ENCODE measurements at places on chromosomes 3 and 15.

DNA sequence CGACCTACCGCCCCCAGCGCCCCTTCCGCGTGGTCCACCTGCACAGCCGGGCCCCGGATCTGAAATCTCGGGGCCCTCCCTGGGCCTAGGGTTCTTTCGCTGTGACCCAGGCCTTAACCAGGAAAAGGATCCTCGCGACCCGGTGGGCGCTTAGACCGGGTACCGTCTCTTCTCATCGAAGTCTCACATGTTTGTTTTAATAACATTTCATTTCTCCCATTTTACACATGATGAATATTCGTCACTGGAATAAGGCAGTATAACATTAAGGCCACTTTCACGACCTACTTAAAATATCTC, 277 bp upstream of the DALRD3 start:
- DNase-seq, result no peak

DNA sequence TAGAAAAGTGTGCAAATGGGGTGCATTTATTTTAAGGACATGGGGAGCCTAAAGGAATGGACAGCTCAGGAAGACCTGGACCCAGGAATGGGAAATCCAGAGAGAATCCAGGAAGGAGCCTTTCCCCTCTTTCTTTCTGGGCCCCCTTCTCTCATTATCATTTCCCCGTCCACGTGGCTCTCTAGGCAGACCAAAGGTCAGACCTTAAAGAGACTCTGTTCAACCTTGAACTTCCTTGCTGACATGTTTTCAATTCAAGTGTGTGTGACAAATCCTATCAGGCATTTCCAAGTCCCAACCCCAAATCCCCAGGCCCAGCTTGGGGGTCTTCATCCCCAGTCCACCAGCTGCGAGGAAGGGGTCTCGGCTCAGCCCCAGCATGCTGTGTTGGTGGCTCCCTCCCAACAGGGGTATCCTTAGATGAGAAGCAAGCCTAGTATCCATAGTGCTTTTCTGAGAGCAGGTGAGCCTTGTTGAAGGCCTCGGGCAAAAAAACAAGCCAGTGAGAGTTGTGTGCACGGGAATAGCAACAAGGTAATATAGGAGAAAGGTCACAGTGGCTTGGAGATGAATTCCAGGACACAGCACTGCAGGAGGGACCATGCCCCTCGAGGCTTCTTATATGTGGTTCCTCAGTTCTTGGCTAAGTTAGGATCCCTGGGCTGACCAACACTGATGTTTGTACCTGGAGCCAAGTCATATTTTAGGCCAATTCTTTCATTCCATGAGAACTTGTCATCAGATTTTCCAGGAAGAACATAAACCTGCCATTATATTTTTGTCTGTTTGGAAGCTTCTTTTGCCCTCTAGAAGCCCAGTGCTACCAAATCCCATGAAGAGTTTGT, 130.0 kb downstream of the ASB7 start:
- no peak for DNase-seq

GRCh38 chr3:66825375-66825774, 172.7 kb upstream of the KBTBD8 start:
- DNase-seq, result no peak

DNA sequence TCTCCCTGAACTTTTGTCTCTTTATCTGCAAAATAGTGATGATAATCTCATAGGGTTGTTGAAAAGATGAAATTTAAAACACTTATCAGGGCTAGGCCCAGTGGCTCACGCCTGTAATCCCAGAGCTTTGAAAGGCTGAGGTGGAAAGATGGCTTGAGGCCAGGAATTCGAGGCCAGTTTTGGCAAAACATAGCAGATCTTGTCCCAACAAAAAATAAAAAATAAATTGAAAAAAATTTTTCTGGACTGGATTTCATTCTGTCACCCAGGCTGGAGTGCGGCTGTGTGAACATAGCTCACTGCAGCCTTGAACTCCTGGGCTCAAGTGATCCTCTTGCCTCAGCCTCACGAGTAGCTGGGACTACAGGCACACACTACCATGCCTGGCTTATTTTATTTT, 29.6 kb downstream of the LMLN start:
- no peak for DNase-seq

- DNase-seq, result no peak
These were observed 93.2 kb downstream of the CACNA2D3 start for GRCh38 chr3:54215521-54215920.

DNA sequence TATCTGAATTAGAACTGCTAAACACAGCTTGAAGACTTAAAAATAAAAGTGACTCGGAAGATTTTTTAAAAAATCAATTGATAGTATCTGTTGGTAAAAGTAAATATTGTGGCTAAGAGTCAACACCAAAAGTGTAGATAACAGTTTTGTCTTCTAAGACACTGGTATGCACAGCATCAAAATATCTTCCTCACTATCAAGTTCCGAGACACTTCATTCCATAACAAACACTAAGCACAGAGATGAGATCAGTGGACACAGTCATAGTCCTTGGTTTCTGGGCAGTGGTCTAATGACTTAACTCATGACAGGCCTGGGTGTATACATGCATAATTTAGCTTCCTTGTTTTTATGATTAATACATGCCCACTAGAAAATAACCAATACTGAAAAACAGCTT, 63.2 kb downstream of the PXYLP1 start:
- DNase-seq, result no peak

- DNase-seq, result no peak
These were observed 149.0 kb downstream of the CBLB start for GRCh38 chr3:105719791-105720190.

DNA sequence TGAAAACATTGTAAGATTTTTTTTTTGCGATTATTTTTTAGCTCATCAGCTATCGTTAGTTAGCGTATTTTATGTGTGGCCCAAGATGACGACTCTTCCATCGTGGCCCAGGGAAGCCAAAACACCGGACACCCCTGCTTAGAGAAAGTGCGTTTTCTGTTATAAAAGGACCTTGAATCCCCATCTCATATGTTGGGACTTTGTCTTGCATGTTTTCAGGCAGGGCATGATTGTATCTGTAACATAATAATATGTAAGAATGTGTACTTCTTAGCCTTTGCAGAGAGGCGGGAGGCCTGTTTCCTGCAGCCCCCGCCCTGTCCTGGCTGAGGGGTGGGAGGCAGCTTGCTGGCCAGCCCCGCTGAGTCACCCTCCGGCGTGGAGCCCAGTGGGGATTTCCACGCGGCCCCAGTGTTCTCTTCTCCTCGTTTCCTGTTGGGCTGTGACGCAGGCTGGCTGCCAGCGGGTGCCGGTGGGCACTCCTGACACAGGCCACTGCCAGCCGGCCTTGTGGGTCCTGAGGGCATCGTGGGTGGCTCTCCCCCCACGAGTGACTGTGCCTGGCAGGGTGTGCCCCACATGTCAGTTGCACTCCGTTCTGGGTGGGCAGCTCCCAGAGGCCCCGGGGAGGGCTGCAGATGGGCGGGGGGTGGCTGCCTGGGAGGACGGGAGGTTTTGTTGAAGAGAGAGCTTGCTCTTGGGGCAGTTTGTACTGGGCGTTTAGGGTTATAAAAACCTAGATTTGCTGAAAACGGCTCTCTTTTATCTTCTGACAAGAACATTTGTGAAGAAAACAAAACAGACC, 55.6 kb downstream of the SMAD3 start:
- DNase-seq, result no peak

DNA sequence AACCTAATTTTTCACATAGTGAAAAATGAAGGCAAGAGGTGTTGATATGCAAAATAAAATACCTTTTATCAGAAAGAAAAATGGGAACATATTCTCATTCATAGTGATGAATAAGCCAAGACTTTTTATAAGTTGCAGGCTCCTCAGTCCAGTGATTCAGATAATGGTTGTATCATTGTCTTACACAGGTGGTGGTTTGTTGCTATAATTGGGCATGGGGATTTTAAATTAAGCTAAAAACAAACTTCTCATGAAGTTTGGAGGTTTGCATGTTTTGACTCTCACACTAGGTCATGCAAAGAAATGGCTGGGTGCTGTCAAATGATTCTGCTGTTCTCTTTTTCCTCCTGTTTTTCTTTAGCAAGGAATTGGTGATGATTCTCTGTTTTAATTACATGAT, 60.8 kb upstream of the SKIL start:
- DNase-seq, result no peak

GRCh38 chr3:98188545-98188944, 22.0 kb downstream of the OR5H15 start:
- DNase-seq, result no peak

DNA sequence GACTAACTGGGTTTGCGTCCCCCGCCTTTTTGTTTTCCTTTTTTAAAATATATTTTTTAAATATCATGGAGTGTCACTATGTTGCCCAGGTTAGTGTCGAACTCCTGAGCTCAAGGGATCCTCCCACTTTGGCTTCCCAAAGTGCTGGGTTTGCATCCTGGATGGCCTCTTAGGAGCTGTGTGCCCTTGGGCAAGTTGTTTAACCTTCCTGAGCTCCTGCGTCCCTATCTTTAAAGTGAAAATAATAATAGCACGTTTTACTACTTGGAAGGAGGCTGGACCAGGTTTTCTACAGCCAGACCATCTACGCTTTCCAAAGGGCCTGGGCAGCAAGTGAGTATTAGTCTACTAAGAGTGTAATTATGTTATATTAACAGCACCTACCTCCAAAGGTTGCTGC, 44.2 kb upstream of the RNU6-1 start:
- no peak for DNase-seq

DNA sequence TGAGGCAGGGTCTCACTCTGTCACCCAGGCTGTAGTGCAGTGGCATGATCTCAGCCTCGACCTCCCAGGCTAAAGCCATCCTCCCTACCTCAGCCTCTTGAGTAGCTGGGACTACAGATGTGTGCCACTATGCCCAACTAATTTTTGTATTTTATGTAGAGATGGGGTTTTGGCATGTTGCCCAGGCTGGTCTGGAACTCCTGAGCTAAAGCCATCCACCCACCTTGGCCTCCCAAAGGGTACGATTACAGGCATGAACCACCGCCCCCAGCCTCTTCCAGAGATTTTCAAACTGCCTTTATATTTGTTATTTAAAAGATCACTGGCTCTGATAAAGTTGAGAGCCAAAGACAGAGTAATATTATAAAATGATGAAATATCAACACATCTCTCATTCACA, 37.3 kb downstream of the BSN start:
- DNase-seq, result peak; percentile 20

DNA sequence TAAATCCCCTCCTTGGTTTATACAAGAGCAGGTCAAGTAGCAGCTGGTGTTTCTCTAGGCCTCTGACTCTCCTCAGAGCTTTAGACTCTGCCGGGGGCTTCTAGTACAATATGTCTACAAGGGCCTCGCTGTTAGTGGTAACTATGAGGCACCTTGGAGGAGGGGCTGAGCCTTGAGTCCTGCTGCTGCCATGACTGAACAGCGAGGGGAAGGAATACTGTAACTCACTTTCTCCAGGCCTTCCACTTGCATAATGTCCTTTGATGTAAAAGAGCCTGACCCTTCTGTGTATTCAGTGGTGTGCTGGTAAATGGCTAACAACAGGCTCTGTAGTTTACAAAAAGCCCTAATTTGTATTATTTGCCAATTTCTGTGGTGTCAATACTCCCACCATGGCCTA, 27.8 kb downstream of the DRD3 start:
- DNase-seq, result no peak

DNA sequence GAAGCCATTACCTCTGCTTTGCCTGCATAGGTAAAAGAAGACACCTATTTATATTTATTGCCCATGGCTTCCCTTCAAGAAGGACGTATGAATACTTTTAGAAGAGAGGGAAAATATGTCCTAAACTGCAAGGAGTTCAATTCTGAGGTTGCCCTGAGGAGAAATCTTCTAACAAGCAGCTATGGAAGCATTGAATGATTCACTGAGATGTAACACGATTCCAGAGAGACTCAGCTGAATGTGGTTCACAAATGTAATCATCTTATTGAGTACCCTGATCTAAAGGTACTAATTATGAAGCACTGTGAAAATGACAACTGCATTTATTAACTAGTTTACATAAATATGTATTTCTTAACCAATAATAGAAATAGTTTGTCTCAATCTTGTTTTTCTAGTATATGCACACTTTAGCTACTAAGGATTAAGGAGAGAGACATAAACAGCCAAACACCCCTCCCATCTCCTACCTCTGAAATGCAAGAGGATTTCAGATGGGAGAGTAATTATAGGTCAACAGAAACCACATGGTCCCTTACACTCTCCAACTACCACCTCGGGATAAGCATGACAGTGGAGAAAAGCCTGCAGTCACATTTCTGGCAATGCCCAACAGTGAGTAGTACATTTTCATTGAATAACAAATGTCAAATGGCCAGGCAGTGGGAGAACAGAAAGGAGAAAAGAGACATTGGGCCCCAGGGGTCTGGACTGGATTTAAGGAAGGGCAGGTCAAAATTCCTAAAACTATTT, 506.2 kb upstream of the IL12A start:
- no peak for DNase-seq

DNA sequence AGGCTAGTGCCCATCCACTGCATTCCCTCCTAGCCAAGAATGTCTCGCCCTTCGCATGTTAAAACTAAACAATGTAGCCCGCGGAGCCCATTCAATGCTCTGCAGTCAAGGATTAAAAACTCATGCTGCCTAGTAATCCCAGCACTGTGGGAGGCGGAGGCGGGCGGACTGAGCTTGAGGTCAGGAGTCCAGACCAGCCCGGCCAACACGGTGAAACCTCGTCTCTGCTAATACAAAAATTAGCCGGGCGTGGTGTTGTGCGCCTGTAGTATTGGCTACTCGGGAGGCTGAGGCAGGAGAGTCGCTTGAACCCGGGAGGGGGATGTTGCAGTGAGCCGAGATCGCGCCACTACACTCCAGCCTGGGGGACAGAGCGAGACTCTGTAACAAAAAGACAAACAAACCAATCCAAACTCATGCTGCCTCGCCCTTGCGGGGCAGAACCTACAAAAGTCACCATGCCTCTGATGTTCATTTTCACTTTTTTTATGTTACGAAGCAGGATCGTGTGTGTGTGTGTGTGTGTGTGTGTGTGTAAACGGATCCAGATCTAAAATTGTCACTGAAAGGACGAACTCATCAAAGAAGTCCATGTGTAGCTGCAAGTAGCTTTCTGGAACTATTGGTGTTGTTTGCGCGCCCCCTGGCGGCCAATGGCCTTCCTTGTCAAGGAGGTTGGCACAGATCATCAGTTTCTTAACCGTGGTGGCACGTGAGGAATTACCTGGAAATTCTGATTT, 54.8 kb upstream of the SPESP1 start:
- peak; percentile 91 for DNase-seq

DNA sequence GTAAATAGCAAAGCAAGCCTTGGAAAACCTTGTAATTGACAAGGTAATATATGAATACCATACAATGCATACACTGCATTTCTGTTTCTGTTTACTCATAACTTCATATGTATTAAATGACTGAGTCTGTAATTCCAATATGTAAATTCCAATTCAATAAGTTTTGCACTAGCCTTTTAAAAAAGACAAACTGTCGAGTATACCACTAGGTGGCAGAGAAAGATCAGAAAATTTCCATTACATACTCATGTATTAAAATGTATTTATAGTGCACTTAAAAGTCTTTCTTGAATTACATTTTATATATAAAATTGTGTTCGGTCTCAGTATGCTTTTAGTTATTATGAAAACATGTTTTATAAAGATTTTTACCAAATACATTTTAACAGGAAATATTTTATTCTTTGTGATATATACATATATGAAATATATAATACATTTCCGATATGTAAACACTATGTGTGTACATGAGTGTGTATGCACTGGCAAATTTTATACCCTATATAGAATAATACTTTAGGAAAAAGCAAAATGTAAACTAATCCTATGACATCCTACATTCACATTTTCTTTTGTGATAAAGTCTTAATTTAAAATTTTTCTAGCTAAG, 216.8 kb downstream of the VGLL3 start:
- peak; percentile 4 for DNase-seq

Data from COR-L47 (cell line).